ENCODE measurements at places on chromosomes 5 and 9.
A peak's percentile ranks its signal among the peaks of the same experiment; 100 is the strongest.

DNA sequence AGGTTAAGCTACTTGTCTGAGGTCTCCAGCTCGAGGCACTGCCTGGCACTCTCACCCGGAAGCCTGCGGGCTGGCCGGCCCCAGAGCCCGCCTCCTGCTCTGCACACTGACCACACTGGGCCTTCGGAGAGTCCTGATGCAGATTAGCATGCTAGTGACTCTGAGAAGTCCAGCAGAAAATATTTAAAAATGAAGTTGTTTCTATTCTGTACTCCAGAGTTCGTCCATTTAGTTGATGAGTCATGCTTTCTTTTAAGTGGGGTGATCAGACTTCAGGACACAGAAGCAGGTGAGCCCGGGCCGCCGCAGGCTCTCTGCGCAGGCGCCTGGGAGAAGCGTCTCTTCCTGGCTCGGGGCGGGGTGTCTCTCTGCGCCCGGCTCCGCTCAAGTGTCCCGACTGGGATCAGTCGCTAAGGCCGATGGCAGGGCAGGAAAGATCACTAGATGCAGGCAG is 32.5 kb downstream of the FAM240B start:
- DNase-seq = no peak

DNA sequence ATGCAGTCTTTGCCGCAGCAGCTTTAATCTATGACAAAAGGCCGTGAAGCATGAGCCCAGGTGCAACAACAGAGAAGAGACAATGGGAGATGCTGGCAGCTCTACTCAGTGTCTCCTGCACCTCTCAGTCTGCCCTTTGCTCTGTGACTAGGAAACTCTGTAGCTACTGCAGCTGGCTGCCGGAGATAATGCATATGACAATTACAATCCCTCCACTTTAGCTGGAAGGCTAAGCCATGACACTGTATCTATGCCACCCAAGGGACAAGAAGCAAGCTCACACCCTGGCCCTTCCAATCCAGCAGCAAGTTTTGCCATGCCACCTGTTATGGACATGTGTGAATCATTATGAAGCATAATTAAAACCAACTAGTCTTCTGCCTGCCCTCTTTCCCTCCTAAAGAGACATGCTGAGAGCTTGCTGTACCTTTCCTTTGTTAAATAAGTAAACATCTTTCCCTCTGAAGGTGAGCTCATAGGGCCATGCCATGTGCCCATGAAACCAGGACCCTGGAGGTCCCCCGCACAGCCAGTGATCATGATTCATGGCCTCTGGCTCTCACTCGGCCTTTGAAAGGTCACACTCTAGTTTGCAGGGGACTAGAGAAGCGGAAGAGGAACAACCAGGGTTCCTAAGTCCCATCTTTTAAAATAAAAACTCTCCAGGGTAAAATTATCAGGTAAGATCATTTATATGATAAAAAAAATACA is 219.4 kb downstream of the SPOCK1 start:
- no peak for DNase-seq

- no peak for DNase-seq
Measured at GRCh38 chr5:158879993-158880392, 219.7 kb downstream of the EBF1 start.

GRCh38 chr5:109759306-109759705 is 69.6 kb downstream of the MAN2A1 start:
- DNase-seq = no peak

DNA sequence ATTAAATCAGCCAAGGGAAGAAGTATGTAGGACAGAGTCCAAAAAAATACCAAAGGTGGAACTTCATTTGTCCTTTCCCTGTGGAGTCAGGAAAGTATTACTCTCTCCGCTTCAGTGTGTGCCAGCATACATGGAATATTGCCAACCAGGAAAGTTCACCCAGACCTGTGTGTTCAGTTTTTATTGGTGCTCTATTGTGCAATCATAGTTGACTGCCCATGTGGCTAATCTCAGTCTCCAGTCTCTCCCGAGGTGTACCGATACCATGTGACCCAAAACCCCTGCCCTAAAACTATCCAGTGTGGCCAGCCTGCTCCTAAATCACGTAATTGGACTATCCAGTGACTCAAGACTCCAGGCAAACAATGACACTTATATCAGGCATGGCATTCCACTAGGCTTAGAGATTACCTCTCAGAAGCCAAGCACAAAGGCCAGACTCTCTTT is 38.8 kb downstream of the NFX1 start:
- DNase-seq = no peak

GRCh38 chr9:128829477-128830251 is at the start of gene SPOUT1:
SPOUT1 (minus strand) TSS chr9:128829794; CDS start chr9:128829780, 14 bp downstream.
- peak; percentile 89 for DNase-seq

- DNase-seq = no peak
Measured at GRCh38 chr5:142521706-142522105, 164.2 kb downstream of the FGF1 start.

- no peak for DNase-seq
Measured at GRCh38 chr5:124883681-124884080, 137.2 kb upstream of the ZNF608 start.

All from stimulated activated CD8-positive, alpha-beta memory T cell treated with anti-CD3 and anti-CD28 coated beads, Interleukin-7, amount 100 ng/mL, for 4 hours (primary cell).